Right hindlimb (tissue), 1 donor: ENCODE measurements at places on chromosomes 12 and 14.

GRCh38 chr14:23555533-23555881 is 564 bp upstream of the THTPA start:
- no peak for DNase-seq

DNA sequence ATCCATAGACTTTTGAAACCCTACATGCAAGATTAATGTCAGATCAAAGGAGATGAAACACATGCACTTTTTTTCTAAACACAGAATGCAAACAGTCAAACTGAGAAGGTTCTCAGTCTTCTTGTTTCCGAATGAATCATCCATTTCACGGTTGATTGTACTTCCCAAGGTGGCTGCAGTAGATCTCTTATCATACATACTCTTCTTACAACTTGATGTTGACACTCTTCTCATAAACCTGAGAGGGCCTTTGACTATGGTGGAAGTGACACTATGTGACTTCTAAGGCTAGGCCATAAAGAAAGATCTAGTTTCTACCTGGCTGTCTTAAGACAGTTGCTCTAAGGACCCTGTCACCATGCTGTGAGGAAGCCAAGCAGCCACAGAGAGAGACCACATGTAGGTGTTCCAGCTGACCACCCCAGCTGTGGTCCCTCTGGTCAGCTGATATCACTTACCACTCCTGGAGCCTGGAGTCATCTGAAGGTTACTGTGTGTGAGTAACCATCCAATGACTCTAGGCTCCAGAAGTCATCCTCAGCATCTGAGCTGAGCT is 67.2 kb upstream of the HMGA2 start:
- DNase-seq, result no peak

DNA sequence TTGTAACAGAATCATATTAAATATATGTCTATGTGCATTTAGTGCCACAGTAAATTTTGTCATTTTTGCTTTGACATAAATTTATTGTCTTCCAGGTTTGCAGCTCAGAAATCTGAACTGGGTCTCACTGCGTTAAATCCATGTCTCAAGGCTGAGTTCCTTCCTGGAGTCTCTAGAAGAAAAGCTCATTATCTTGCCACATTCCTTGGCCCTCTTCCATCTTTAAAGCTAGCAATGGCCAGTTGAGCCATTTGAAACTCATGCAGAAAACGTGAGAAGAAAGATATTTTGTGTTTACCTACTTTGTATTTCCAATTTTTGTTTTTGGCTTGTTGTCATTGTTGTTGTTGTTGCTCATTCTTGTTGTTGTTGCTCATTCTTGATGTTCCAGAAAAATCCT is 10.7 kb downstream of the PRH1 start:
- no peak for DNase-seq

GRCh38 chr14:92954933-92955332 is 32.0 kb downstream of the CHGA start:
- DNase-seq, result no peak

- DNase-seq, result no peak
These were observed 842.5 kb downstream of the FLRT2 start for GRCh38 chr14:86372402-86372801.

- no peak for DNase-seq
These were observed 30.3 kb downstream of the TC2N start for GRCh38 chr14:91837076-91837475.

- DNase-seq, result no peak
These were observed 25.8 kb upstream of the CNOT2 start for GRCh38 chr12:70217416-70217815.

- no peak for DNase-seq
These were observed 229.0 kb downstream of the SLC41A2 start for GRCh38 chr12:104729091-104729490.

- DNase-seq, result no peak
These were observed 14.2 kb downstream of the SSH1 start for GRCh38 chr12:108843187-108843586.

- no peak for DNase-seq
These were observed 7.0 kb downstream of the CISTR start for GRCh38 chr12:53744751-53745150.

GRCh38 chr14:94056579-94057308 is 24.3 kb downstream of the DDX24 start:
- DNase-seq, result peak; percentile 5

GRCh38 chr12:101051901-101052550 is 158.0 kb downstream of the SLC5A8 start:
- DNase-seq, result no peak

DNA sequence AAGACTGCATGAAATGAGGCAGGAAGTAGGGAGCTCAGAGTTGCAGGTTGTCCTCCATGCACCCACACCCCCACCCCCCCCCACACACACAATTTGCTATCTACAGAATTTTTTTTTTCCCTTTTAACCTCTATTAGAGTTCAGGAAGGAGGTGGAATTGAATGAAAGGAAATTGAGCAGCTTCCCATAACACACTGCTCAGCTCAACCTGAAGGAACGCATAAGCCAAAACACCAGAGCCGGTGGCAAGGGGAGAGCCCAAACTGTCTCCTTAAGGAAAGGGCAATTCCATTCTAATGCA is 74.1 kb downstream of the NUAK1 start:
- no peak for DNase-seq

DNA sequence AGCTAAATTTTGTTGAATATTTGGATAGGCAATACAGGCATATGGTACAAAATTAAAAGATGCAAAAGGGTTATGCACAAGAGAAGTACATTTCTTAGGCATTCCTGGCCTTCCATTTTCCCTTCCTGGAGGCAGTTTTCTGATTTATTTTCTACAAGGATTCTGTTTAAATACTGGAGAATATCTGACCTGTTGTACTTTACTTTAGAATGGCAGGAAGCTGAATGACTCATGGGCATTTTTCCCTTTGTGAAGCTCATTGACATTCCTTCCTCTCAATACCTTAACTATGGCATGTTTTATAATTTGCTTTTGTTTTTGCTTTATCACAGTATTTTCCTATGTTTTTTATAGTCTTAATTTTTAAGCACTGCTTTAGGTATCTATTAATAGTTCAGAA is 62.7 kb downstream of the RCOR1 start:
- DNase-seq, result no peak

DNA sequence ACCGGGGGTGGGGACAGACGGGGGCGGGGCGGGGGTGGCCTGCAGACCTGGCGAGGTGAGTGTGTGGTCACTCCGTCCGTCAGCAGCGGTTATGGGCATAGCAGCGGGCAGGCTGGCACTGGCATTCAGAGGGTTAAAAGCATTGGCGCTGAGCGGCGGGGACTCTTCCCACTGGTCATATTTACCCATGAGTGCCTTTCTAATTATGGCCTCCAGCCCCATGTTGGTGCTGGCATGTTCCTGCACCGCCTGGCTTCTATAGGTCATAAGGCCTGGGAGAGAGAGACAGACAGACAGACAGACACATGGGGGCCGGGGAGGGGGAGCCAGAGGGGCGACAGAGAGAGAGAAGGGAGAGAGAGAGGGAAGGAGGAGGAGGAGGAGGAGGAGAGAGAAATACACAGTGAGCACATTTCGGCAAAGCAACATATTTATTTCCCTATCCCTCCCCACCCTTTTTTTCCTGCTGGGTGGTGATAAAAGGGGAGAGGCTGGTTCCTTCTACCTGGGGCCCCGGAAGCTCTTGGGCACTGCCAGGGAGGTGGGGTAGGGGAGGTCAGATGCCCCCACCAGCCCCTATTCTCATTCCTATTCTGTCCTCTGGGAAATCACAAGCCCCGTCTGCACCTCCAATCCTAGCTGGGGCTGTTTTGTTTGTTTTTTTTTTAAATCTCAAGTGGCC is 32.6 kb downstream of the RFLNA start:
- no peak for DNase-seq

DNA sequence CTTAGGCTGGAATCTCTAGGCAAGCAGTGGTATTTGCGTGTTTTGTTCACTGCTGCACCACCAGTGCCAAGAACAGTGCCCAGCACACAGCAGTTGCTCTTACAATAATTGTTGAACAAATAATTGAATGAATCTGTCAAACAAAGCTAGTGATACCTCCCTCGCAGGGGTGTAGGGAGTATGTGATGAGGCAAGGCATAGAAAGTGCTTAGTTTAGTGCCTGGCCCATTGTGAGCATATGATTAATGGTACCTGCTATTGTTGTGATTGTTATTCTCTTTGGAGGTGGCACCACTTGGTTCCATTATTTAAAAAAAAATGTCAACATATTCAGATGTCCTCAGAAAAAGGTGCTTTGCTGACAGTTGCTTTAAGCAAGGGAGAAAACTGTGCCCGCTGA is 210.1 kb upstream of the TBX3 start:
- no peak for DNase-seq

DNA sequence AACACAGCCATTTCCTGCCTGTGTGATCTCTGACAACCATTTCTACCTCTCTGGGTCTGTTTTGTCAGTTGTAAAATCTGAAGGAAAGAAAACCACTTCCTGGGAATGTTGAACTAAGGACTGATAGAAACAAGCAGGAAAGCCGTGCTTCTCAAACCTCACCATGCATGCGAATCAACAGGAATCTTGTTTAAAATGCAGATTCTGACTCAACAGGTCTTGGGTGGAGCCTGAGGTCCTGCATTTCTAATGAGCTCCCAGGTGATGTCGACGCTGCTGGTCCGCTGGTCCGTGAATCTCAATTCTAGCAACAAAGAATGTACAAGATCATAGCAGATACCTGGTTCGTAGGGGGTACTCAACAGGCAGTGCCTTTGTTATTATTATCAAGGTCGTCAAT is 38.0 kb upstream of the GPATCH2L start:
- no peak for DNase-seq

GRCh38 chr12:132238488-132238854 is 90.9 kb downstream of the GALNT9 start:
- no peak for DNase-seq

GRCh38 chr12:114981036-114981435 is 297.1 kb upstream of the TBX3 start:
- DNase-seq, result no peak

GRCh38 chr12:114430306-114430705 is 24.4 kb upstream of the TBX5 start:
- no peak for DNase-seq

DNA sequence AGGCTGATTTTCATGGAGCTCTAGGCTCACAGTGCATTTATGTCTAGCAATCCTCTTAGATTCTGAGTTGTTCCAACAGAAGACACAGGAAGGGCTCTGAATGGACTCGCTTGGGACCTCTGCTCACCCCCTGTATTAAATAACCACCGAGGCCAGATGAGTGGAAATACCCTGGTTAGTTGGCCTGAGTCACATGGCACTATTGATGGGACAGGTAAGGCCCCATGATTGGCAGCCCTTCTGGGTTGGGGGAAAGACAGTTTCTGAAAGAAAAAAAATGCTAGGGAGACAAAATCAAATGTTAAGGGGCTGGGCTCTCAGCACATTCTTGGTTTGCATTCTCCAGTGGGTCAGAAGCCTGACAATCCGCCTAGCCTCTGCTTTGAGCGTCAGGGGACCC is 14.8 kb downstream of the DGLUCY start:
- no peak for DNase-seq

GRCh38 chr12:51910691-51911090 is 3.4 kb downstream of the ACVRL1 start:
- DNase-seq, result peak; percentile 32

- no peak for DNase-seq
These were observed 246.2 kb downstream of the MSRB3 start for GRCh38 chr12:65524666-65525065.

DNA sequence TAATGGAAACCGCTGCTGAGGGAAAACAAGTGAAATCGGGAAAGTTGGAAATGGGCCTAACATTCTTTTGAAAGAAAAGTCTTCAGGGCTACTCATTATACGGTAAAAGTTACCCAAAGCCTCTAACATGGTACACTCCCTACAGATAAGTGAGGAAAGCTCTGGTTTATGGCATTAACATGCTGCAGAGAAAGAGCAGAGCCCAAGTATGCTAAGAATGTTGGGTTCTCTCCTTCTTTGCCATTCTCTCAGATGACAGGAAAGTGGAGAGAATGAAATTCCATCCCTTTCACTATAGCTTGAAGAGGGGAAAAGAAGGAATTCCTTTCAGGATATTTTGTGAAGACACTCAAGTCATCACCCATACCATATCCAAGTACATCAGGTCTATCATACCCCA is 348.0 kb downstream of the SEC23A start:
- no peak for DNase-seq

GRCh38 chr14:103534576-103535061 is 5.6 kb downstream of the TRMT61A start:
- no peak for DNase-seq

GRCh38 chr12:21697904-21698630 is 40.4 kb upstream of the LDHB start:
- no peak for DNase-seq

DNA sequence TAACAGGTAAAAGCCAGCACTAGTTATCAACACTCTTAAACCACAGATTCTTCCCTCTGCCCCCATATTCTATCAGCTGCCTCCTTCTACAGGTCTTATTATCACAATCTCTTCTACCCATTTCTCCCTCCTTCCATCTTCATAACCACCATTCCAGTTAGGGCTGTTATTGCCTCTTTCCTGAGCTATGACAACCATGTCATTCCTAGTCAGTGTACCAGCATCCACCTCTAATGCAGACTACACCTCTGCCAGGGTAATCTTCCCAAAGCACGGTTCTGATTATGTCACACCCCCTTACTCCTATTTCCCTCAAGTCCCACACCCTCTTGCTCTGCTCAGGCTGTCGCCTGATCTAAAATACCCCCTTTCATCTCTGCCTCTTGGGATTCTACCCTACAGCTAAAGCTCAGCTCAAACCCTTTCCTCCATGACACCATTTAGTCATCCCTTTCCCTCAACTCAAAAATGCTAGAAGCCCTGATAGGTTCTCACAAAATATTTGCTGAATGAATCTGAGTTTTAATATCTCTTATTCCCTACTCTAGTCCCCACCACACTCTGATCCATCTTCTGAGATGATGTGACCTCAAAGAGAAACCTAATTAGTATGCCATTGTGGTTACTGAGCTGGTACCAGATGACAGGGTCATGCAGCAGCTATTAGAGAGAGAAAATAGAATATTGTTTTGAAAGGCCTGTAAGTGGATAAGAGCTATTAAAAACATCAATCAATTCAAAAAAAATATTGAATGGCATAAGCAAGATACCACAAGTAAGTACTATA is 11.7 kb downstream of the RACGAP1 start:
- no peak for DNase-seq

DNA sequence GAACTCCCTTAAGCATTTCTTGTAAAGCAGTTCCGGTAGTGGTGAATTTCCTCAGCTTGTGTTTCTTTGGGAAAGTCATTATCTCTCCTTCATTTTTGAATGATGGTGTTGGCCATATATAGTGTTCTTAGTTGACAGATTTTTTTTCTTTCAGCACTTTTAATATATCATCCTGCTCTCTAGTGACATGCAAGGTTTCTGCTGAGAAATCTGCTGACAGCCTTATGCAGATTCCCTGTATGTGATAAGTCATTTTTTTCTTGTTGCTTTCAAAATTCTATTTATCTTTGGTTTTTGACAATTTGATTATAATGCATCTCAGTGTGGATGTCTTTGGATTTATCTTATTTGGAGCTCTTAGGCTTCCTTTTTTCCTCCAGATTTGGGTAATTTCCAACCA is 135.7 kb downstream of the PTPRO start:
- no peak for DNase-seq
